ENCODE measurements at places on chromosomes 7 and 10.

- DNase-seq, result no peak
Measured at GRCh38 chr7:43646603-43647338, 63.9 kb downstream of the STK17A start.

DNA sequence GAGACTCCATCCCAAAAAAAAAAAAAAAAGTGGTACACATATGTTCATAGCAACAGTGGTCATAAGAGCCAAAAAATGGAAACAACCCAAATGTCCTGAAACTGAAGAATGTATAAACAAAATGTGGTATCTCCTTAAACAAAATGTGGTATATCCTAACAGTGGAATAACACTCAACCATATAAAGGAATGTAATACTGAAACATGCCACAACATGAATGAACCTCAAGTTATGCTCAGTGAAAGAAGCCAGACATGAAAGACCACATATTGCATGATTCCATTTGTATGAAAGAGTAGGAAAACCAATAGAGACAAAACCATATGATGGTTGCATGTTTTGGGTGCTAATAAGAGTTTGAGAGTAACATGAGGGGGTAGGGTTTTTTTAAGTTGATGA, 3.1 kb downstream of the GJC3 start:
- DNase-seq, result no peak

GRCh38 chr7:156589808-156590207, 50.8 kb upstream of the RNF32 start:
- no peak for DNase-seq

GRCh38 chr7:158588085-158588877, 658 bp upstream of the PTPRN2 start:
- DNase-seq, result no peak

- no peak for DNase-seq
Measured at GRCh38 chr7:35487402-35487801, 207.5 kb downstream of the HERPUD2 start.

DNA sequence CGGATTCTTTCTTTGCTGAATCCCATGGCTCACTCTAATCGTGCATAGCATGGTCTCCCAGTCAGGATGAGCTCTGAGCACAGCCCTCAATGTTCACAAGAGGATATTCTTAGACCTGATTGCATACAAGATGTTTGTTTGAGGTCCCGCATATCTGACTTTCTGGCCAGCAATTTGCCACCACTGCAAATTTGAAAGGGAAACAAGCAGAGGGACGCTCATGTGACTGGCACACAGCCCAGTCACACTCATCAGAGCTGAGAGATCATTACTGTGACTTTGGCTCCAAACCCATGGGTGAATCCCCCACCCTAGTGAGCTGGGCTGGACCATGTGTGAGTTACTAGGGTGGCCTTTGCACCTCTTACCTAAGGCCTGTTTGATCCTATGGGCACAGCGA, 9.9 kb downstream of the TAS2R41 start:
- DNase-seq, result no peak

All from osteoblast (primary cell).